Glomerular endothelial cell (primary cell): ENCODE measurements at places on chromosomes 1 and 21. TPM values are rescaled to one million over a fixed set of nuclear protein-coding genes. Genes with fewer than 3 reads are reported as not detected.
A peak's percentile ranks its signal among the peaks of the same experiment; 100 is the strongest.

DNA sequence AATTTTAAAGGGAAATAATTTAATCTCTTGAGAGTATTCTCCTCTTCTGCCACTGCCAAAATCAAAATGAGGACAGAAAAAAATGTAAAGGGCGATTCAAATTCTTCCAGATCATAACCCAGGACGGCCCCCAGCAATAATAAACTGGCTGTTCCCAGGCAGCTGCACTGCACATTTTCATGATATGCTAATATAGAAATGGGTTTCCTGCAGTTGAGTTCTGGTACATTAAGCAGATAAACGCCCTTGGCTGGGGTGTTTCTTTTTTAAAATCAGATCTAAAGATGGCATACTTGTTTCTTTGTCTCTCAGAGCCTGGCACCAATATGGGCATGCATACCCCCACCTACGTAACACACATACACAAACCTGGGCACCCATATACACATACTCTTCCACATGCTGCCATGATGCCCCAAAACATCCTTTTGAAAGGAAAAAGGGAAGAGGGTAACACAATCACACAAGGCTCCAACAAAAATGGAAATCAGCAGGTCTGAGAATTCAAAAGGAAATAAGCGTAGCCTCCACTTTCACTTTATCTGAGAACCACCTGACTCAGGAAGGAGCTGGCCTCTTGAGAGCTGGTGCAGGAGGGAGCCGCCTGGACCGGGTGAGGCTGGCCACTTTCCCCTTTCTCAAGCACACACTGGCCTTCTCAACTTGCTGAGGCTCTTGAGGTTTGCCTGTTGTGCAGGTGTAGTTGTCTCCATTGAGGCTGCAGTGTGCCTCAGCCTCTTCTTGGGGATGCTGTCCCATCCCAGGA is 653.4 kb downstream of the KIF26B start:
- DNase-seq, result no peak

DNA sequence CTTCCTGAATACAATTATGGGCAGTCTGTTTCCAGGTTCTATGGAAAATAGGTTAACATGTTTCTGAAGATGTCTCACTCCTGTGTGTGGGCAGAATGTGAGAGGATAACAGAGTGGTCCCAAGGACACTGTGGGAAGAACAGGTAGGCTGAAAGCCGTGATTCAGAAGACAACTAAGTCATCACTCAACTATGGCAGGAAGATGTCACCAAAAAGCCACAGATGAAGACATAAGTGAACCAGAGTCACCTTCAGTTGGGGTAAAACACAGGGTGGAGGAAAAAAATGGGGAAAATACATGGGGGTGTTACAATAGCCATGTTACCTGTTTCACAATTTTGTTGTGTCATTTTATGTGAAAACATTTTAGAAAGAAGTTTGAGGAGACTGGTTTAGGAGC is 75.1 kb downstream of the UCHL5 start:
- DNase-seq, result no peak

- DNase-seq, result no peak
Observed at GRCh38 chr1:184160236-184160635, 108.7 kb downstream of the TSEN15 start.

DNA sequence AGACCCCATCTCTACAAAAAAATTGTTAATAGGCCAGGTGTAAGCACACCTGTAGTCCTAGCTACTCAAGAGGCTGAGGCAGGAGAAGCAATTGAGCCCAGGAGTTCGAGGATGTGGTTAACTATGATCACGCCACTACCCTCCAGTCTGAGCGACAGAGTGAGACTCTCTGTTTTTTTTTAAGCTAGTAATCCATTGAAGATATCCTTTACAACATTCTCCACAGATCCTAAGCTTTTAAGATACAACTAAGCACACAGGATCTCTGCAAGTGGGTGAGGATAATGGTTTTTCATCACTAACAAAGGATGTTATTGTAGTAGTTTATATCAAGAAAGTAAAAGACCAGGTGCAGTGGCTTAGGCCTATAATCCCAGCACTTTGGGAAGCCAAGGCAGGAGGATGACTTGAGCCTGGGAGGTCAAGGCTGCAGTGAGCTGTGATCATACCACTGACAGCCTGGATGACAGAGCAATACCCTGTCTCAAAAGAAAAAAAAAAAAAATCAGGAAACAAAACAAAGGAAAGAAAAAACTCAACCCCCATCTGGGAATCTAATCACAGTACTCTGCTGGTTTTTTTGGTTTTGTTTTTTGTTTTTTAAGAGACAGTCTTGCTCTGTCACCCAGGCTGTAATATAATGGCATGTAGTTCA is 166.1 kb downstream of the RERE start:
- no peak for DNase-seq

DNA sequence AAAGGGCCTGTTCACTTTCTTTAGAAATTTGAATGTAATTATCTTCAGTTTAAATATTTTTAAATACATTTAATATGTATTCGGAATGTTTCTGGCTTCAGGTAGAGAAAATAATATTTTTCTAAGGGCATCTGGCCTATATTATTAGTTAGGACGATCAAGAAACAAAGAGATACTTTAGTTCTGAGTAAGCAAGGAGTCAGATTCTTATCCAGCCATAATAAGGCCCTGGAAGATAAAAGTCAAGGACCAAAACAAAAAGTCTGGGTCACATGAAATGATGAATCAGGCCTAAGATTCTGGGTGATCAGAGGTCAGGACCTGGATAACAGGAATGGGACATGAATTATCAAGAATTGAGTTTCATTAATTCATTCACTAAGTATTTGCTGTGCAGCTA is 6.3 kb downstream of the PHC2 start:
- DNase-seq, result no peak

DNA sequence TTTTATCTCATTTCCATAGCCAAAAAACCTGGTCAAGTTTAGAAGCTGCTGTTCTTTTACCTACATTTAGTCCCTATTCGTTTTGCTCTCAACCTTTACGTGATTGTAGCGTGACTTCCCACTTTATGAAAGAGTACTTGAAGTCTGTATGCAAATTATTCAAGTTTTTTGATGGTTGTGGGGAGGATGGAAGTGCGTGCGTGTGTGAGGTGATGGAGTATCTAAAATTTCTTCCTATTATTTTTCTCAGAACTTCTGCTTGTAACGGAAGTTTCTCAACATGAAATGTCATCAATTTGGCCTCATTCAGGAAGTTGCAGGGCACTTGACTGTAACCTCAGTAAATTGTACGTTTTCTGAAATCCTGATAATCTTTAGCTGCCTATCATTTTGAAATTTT is 64.0 kb downstream of the SAMSN1 start:
- no peak for DNase-seq

- DNase-seq, result peak; percentile 29
Observed at GRCh38 chr1:45359882-45360513, 19.8 kb upstream of the MUTYH start.

DNA sequence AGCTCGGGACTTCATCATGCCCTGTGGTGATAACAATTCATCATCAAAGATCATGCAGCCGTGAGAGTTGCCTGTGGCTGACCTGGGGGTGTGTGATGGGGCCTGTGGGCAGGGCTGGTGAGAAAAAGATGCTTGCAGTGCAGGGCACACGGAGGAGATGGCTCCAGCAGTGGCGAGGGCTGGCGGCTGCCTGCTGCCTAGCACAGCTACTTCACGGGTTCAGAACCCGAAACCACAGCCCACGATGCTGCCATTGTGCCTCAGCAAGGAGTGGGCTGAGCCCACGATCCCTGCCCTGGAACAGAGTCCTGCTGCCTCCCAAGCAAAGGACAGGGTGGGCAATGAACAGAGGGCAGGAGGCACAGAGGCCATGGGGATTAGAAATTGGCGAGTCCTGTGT is 631 bp upstream of the KRTAP10-9 start:
- DNase-seq, result no peak

DNA sequence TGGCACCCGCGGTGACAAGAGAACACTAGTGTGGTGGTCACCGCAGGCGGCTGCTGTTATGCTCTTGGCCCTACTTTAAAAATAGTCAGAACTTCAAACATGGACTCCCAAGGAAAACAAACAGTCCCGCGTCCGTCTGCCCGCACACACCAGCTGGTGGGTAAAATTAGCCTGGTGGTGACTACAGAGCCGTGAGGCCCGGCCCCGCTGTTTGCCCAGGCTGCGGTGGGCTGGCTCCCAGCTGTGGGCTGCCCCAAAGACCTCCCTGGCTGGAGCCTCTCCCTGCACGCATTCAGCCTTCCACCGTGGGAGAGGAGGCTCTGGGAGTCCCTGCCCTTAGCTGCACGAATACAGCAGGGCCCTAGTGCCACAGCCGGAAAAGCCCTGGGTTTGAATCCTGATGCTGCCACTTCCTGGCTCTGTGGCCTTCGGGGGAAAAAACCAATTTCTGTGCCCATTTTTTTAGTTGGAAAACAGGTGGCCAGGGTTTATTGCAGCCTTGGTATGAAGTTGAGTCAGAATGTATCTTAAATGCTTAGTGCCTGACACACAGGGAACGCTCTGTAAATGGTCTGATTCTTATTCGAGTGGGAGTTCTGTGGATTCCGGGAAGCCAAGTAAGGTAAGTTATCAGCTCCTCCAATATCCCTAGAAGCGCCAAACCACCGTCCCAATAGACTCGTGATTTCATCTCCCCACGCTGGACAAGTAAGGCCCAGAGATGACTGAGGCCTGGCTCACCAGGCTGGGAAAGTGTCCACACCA is 58.2 kb downstream of the ALPL start:
- DNase-seq, result no peak

GRCh38 chr1:167270349-167271092 is 49.8 kb downstream of the POU2F1 start:
- DNase-seq, result no peak

GRCh38 chr1:116408193-116408592 is 35.1 kb downstream of the ATP1A1 start:
- DNase-seq, result no peak

The CNR2 gene
- not detected in 2 replicates for total RNA-seq

The KRTAP21-2 gene
- total RNA-seq, result not detected in 2 replicates

The AMY1B gene
- total RNA-seq, result not detected in 2 replicates

The DTL gene
- total RNA-seq, result 3.2 and 8.0 TPM in 2 replicates

The C1orf141 gene
- total RNA-seq, result not detected in 2 replicates

The IRF6 gene
- total RNA-seq, result 0.82 and 1.8 TPM in 2 replicates

The OR14K1 gene
- not detected in 2 replicates for total RNA-seq
